ENCODE measurements at places on chromosomes 2 and 18. TPM values are rescaled to one million over a fixed set of nuclear protein-coding genes. Genes with fewer than 3 reads are reported as not detected.

Gene SIGLEC15
- not detected for total RNA-seq

Gene SEPTIN10
- 74.4 TPM for total RNA-seq

Gene FANCL
- 65.2 TPM for total RNA-seq

Gene RAB17
- total RNA-seq, result 1.1 TPM

Gene MAP2
- total RNA-seq, result 541 TPM

Gene IHH
- total RNA-seq, result 0.30 TPM

Gene SPP2
- total RNA-seq, result 0.22 TPM

Gene CLEC4F
- not detected for total RNA-seq

Gene SH3RF3
- 5.2 TPM for total RNA-seq

Gene M1AP
- total RNA-seq, result 0.69 TPM

Gene MYO5B
- total RNA-seq, result 5.9 TPM

Gene BMP10
- not detected for total RNA-seq
